ENCODE measurements at places on chromosomes 13 and 19.

- no peak for DNase-seq
These were observed 20.8 kb upstream of the POU2F2 start for GRCh38 chr19:42152910-42153671.

DNA sequence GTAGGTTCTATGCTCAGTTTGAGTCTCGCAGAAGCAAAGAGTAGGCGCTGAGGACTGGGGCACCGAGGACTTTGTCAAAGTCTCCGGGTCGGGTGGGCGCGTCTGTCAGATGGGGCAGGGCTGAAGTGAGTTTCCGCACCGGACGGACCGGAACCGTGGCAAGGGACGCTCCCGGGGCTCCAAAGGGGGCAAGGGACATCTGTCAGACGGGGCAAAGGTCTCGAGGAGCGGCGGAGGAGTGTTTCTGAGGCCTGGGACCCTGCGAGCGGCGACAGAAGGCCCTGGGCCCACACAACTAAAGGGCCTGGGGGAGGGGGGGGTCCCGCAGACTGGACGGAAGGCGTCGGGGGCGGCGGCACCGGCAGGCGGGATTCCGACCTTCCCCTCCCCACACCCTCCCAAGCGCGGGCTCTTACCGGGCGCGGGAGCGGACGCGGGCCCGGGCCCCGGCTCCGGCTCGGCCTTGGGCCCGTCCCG is 13.3 kb upstream of the AKAP8L start:
- no peak for DNase-seq

GRCh38 chr19:11421371-11422098 is 2.4 kb upstream of the RGL3 start:
- DNase-seq, result no peak

GRCh38 chr13:111484959-111485358 is 164.5 kb downstream of the TEX29 start:
- DNase-seq, result no peak

DNA sequence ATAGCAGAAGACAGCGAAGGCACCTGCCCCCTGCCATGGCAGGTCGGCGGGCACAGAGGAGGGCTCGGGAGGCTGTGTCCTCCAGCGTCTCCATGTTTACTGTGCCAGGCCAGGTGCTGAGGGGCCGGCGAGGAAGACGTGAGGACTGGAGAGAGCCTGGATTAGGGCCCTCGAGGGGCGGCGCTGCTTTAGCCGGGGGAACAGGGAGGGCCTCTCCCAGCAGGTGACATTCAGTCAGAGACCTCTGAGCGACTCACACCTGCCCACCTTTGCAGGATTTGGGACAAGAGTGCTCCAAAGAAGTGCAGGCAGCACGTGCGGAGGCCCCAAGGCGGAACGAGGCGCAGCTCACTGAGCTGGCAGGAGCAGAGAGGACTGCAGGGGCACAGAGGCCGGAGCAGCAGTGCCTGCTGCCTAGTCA is 17.6 kb downstream of the KDM4B start:
- DNase-seq, result no peak

DNA sequence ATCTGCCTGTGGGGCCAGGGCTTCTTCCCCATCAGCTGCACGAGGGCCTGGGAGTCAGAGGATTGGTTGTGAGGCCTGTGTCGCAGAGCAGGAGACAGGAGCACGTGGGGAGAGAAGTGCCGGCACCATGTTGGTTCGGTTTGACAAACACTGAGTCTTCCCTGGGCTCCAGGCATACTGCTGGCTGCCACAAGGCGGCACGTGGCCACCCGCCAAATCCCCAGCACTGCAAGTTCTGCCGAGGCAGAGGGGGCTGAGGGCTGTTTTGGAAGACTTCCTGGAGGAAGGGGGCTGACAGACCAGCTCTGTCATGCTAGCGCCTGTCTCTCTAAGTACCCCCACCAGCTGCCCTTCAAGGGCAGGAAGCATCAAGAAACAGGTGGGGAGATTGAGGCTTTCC is 9.5 kb downstream of the SHANK1 start:
- no peak for DNase-seq

- DNase-seq, result no peak
These were observed 26.6 kb downstream of the MCF2L start for GRCh38 chr13:112995395-112996191.

- no peak for DNase-seq
These were observed 117.3 kb downstream of the SOX1 start for GRCh38 chr13:112184261-112184660.

DNA sequence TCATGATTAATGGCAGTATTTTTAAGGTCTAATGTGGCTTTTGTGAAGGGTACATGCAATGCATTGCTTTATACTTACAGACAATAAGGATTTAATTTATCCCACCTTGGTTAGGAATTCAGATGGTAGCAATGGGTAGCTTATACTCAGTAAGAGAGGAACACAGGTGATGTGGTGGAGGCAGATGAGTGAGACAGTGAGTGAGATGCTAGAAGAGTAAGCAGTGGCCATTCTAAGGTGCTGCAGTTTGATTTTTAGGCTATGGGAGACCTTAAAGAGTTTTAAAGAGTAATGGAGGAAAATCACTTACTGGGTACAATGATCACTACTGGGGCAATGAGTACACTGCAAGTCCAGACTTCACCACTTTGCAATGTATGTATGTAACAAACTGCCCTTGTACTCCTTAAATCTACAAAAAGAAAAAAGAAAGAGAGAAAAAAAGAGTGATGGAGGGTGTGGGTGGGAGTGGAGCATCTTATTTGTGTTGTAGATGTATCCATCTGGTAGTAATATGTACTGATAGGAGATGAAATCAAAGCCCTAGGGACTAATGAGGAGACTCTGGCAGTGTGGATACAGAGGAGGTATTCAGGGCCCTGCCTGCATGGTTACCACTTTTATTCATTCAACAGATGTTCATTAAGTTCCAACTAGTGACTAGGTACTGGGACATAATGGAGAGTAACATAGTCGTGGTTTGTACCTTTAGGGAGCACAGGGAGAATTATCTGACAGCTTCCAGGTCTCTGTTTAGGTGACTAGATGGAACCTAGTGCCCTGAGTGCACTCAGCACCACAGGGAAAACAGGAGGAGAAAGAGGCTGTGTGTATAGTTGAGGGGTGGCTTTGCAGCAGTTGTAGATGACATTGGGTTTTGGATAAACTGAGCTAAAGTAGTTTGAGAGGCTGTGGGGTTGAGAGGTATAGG is 99.0 kb downstream of the GPC6 start:
- DNase-seq, result no peak

DNA sequence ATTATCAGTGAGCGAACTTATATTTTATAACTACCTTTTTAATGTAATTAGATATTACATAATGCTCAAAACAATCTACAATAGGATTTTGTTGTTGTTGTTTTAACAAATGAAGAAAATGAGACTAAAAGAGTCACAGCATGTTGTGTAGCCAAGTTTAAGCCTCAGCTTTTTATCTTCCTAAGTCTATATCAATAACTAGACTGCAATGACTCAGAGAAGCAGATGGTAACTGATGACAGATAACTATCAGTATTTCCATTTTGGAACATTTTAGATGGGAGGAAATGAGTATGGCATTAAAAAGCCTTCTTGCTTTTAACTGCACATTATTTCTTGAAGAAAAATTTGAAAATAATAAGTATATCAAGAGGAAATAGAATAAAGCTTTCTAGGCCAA is 825.2 kb downstream of the SLITRK1 start:
- DNase-seq, result no peak

- DNase-seq, result no peak
These were observed 1.9 kb upstream of the NAT14 start for GRCh38 chr19:55482967-55483705.

GRCh38 chr13:79681069-79681468 is 200.1 kb downstream of the NDFIP2 start:
- DNase-seq, result no peak

- DNase-seq, result no peak
These were observed 7.3 kb downstream of the ADGRL1 start for GRCh38 chr19:14198384-14199376.

GRCh38 chr13:111329641-111330040 is 9.2 kb downstream of the TEX29 start:
- DNase-seq, result no peak

DNA sequence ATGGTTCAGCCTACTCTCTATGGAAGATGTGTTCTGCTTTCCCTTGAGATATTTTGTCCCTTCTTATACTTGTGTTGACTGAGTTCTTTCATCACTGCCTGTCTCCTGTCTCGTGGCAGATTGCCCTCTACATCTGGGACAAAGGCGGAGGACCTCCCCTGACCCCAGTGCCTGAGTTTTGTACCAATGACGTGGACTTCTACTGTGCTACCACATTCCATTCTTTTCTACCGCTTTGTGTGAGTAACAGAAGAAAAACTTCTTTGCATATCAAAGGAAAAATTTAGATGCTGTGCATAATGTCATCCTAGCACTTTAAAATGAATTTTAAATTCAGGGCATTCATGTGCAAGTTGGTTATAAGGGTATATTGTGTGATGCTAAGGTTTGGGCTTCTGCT is 74.6 kb downstream of the B3GLCT start:
- no peak for DNase-seq

- DNase-seq, result no peak
These were observed 1.3 kb downstream of the FAM174C start for GRCh38 chr19:1276628-1277022.

GRCh38 chr13:99386495-99386894 is 79.3 kb upstream of the GPR183 start:
- no peak for DNase-seq

- peak; percentile 71 for DNase-seq
These were observed 977 bp downstream of the IRGQ start for GRCh38 chr19:43594710-43595604.

DNA sequence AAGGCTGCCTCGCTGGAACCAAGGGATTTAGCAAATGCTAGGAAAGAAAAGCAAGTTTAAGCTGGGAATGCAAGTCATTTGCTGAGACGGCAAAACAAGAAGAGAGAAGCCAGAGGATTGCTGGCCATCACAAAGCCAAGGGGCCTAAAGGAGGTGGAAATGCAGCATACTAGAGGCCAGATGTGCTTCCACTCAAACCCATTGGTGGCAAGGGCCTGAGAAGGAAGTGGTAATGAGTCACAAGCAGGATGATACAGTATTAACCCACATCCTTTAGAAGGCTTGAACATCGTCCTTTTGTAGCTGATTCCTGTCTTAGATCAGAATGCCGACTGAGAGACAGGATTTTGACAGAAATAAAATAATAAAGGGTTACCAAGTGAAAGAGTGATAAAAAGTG is 68.2 kb downstream of the ITGBL1 start:
- DNase-seq, result peak; percentile 46

DNA sequence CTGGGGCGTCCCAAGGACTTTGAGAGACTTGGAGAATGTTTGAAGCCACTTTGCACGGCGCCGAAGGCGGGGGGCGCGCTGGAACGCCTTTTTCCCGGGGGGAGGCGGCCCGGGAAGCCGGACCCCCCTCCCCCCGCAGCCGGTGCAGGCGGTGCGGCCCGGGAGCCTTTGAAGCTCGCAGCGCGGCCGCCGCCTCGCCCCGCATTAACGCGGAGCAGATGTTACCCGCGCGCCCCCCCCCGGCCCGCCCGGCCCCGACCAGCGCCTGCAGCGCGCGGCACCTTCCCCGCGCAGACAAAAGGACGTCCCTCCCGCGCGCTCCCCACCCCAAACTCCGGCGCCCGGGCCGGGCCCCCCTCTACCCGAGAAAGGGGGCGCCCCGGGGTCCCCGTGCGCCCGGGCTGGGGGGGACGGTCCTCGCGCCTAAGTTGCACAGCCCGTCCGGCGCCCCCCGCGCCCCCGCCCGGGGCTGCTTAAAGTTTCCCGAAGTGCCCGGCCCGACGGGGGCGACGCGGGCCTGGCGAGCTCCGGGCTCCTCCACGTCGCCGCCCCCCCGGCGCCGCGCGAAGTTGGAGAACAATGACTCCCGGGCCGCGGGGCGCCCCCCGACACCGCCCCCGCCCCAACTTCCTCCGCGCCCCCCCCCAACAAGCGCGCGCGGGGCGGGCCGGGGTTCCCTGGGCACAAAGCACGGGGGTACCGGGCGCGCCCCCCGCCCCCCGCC is 685 bp downstream of the TCF3 start:
- DNase-seq, result no peak

DNA sequence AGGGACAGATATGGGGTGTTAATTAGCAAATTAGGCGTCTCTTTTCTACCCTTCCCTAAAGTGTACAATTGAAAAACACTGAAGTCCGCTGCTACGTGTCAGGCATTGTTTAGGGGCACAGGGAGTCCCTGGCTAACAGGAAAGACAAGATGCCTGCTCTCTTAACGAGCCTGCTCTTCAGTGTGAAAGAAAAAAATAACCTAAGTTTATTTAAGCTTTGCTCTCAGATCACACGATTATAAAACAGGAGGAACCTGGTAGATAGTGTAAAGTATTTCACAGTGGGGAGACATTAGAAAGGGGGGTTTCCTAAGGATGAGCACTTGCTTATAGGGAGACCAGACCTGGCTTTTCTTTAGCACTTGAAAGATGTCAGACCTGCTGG is 38.7 kb downstream of the IGFL2 start:
- no peak for DNase-seq

GRCh38 chr13:40115426-40115825 is 460.0 kb downstream of the COG6 start:
- DNase-seq, result no peak

DNA sequence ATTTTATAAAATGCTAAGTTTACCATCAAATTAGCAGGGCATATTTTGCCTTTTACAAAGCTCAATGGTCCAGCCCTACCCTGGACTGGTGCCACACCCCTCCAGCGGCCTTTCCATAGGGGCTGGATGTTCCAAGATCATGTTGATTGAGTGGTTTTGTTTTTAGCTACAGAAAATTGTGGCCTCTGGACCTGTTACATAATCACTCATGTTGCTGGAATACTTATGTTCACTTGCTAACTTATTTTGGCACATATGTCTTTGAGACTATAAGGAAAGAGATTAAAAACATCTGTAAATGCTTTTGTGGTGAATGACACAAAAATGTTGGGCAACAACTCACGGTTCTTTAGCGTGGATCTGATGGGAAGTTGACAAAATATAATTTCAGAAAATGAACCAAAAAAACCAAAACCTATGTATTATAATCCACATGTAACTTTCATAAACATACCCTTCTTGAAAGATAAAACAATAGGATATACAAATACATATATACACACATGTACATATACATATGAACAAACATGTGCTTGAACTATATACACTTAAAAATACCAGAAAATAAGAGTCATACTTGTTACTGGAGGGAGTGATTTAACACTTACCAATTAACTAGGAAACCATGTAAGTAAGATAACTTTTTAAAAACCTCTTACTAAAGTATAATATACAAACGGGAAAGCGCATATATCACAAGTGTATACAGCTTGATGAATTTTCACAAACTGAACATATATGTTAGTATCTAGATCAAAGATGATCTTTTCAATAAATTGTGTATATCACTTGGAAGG is 46.6 kb upstream of the SLC15A1 start:
- no peak for DNase-seq

- DNase-seq, result no peak
These were observed 11.0 kb downstream of the IFNL1 start for GRCh38 chr19:39307046-39307821.

DNA sequence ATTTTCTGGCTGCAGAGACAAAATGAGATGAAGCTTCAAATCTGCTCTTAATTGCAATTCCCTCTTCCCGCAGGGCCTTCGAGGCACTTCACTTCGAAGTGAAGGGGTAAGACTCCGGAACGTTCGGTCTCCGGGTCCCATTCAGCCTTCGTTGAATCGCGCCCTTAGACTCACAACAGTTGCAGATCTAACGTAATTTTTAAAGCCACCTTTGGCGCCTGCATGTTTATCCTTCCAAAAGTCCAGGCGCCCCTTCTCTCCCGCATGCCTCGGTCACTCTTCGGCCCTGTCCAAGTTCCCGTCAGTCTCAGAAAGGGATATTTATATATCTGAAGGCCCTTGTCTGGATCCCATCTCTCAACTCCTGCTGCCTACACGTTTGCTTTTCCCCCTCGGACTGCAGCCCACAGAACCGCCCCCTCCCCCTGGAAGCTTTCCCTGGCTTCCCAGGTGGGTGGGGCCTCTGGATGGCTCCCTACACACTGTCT is 915 bp upstream of the KCTD12 start:
- no peak for DNase-seq
